GM12864 (cell line): ENCODE measurements at places on chromosomes 13 and 19.

GRCh38 chr19:7879836-7880235 lies 5.6 kb upstream of the PRR36 start:
- DNase-seq, result no peak

- no peak for DNase-seq
Observed at GRCh38 chr13:112653071-112653470, 36.8 kb upstream of the ATP11A start.

DNA sequence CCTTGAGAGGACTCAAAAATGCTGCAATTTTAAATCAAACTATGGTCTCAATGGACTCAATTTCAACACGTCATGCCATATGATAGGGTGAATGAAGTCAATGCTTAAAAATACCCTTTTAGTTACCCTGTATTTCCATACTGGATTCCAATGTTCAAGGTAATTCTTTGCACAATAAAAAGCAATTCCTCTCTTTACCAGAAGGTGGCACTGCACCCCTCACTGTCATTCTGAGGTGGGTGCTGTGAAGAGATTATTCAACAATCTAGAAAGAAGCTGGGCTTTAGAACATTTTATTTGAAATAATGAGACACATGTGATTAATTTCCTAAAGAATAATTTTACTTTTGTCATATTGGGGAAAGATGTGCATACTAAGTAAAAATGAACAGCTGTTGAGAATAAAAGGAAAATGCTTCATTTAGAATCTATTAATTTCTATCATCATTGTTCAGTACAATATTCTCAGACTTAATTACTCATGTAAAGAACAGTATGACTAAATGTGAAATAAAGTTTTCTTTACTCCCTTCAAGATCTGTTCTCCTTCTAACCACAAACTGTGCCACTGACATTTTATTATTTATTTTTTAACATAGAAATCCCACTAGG lies 789.1 kb downstream of the GPC5 start:
- no peak for DNase-seq

DNA sequence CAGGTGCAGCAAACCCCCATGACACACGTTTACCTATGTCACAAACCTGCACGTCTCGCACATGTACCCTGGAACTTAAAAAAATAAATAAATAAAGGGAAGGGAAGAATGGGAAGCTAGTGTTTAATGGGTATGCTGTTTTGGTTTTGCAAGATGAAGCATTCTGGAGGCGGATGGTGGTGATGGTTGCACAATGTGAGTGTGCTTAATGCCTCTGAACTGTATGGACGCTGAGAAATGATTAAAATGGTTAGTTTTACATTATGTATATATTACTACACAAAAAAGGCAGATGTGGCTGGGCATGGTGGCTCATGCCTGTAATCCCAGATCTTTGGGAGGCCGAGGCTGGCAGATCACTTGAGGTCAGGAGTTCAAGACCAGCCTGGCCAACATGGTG lies 17.8 kb downstream of the NFILZ start:
- no peak for DNase-seq

DNA sequence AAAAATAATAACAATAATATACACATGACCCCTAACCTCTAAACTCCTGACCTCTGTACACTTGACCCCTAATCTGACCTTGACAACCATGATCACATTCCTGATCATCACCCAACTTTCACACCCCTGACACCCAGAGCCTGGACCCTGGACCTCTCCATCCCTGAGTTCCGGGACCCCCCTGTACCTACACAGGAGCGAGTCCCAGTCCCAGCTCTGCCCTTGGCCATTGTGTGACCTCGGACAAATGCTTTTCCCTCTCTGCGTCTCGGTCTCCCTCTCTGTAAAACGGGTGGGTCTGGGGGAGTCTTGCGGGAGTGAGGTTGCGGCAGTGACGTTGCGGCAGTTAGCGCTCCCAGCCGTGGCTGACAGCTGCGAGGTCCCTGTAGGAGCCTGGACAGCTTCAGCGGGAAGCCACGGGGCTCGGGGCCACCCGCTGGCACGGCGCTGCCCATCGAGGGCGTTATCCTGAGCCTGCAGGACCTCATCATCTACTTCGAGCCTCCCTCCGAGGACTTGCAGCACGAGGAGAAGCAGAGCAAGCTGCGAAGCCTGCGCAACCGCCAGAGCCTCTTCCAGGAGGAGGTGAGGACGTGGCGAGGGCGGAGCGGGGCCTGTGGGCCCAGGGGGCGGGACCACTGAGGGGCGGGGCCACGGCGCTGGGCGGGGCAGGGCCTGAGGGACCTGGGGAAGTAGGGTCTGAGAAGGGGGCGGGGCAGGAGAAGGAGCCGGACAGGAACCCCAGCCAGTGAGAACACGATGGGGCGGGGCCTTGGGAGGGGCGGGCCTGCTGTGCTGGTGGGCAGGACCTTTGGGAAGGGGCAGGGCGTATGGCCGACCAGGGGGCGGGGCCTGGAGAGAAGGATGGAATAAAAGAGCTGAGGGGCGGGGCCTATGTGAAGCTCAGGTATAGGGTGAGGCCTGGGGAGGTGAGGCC lies 19.2 kb downstream of the RYR1 start:
- no peak for DNase-seq

GRCh38 chr19:30034321-30034720 lies 92.3 kb downstream of the URI1 start:
- DNase-seq, result no peak

DNA sequence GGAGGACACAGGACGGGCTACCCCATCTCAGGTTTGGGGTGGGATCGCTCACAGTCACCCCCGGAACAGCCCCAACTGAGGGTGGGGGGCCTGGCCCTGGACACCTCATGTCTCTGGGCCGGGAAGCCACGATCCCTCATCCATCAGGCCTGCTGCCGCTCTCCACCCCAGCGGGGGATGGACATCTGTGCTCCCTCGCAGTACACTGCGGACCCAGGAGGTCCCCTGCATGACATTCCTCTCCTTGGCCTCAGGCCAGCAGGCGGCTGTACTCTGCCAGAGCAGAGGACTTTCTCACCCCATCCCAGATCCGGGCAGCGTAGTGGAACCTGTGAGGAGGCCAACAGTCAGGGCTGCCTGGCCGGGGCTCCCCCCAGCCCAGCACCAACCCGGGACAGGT lies 15.5 kb downstream of the IRGC start:
- no peak for DNase-seq

GRCh38 chr13:31200637-31200971 lies 829 bp downstream of the B3GLCT start:
- no peak for DNase-seq

DNA sequence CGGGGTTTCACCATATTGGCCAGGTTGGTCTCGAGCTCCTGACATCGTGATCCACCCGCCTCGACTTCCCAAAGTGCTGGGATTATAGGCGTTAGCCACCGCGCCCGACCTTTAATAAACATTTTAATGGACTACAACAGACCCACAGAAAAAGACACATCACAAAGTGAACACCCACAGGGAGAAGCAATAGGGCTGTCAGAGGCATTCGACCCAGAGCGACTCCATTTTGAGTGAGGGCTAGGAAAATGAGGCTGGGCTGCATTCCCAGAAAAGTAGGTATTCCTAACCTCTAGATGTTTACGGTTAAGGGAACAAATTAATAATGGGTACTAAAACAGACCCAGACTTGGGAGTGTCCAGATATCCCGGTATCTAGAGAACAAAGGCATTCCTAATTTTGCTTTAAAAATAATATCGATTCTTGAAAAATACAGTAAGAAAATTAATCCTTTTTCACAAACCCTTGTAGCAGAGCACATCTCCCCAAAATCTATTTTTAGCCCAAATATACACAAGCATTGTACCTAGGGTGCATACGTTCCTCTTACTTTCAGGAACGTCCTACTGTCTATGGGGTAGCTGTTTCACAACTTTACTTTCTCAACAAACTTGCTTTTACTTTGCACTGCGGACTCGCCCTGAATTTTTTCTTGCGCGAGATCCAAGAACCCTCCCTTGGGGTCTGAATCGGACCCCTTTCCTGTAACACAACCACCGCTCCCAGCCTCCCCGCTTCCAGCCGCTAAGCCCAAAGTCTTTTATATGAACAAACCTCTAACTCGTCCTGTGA lies 811 bp upstream of the ZNF8 start:
- no peak for DNase-seq

GRCh38 chr13:112839356-112840105 lies 129.5 kb upstream of the MCF2L start:
- no peak for DNase-seq

- no peak for DNase-seq
Observed at GRCh38 chr19:21482863-21483276, 22.5 kb upstream of the ZNF429 start.

DNA sequence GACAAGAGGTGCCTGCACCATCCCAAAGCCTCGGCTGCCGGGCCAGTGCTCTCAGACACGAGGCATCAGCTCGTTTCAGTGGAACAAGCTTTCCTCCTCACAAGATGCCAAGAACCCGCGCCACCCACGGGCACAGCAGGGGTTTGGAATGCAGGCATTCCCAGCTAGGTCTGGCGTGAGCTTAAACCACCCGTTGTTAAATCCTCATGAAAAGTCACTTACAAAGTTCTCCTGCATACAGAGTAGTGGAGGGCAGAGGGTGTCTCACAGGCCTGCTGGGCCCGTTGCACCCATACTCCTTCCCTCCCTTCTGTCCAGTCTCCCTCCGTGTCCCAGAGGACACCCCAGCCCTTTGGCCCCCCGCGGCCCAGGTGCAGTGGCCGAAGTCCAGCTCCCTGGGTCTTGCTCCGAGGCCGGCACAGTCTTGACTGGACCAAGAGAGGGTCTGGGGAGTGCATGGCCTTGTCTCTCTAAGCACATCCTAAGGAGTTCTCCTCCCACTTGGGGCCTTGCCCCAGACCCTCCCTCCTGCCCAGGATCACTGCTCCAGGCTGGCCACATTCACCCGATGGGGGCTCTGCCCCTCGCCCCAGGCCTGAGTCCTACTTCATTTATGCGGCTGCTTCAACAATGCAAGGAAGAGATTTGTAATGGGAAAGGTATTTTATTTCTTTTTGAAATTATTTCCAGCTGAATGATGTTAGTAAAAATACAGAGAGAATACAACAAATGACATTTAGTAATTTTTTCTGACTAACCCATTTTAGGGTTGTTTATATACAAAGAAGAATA lies 35.2 kb upstream of the GRTP1 start:
- DNase-seq, result no peak

GRCh38 chr13:60494296-60494695 lies 97.3 kb downstream of the TDRD3 start:
- DNase-seq, result no peak

DNA sequence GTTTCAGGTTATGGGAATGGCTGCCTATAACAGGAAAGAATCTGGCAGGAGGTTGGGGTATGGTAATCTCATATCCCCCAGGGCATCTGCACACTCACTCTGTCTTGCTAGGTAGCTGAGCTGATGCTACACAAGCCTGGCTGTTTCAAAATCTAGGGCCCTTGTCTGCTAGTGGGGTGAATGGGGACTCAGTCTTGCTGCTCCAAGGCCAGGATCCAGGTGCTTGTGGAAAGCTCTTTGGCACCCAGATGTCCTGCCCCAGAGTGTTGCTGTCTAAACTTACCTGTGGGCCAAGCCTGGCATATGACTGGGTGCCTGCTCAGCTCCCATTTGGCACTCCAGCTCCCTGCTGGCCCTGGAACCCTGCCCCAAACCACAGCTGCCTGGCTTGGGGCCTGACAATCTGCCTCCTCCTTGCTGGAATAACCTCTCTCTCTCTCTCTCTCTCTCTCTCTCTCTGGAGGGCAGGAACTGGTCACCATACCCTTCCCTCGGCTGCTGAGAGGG lies 158.1 kb upstream of the TSC22D1 start:
- no peak for DNase-seq

- no peak for DNase-seq
Observed at GRCh38 chr13:86813198-86813597, 858.0 kb upstream of the SLITRK5 start.

DNA sequence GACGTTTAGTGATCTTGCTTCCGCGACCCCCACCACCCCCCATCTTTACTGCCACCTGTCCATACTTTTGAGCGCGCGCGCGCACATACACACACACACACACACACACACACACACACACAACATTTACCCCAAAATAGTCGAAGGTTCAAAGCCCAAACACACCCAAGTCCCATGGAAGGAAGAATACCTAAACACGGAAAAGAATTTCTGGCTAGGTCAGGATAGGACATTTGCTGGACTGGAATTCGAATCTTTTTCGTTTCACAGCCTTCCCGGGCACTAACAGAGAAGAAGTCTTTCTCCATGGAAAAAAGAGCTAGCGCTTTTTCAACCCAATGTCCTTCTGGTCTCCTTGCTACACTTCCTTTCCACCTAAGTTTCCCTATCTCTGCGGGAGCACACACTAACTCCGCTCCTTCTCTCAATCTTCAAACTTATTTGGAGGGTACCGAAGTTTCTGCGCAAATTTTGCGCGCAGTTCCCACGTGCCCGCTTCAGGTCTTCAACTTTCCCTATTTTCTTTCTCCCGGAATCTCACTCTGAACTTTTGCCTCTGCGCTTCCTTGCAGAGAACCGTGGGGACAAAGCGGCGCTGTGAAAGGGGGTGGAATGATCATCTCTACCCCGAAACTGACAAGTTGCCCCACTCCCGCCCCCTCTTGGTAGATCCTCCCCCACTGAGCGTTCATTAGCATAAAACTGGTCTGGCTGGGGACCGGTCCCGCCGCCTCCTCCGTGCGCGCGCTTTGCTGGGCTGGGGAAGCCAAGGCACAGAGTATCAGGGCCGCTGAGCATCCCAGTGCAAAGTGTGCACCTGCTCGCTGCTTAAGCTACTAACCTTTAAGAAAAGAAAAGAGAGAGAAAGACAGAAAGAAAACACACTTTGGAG lies 2.7 kb downstream of the DACH1 start:
- no peak for DNase-seq

GRCh38 chr13:32501064-32501463 lies 37.5 kb downstream of the N4BP2L2 start:
- no peak for DNase-seq

- no peak for DNase-seq
Observed at GRCh38 chr19:53809518-53810186, 14.5 kb downstream of the NLRP12 start.

- DNase-seq, result no peak
Observed at GRCh38 chr13:94726425-94726824, 14.1 kb upstream of the SOX21 start.

- DNase-seq, result no peak
Observed at GRCh38 chr13:28582225-28582891, 76.6 kb upstream of the POMP start.

DNA sequence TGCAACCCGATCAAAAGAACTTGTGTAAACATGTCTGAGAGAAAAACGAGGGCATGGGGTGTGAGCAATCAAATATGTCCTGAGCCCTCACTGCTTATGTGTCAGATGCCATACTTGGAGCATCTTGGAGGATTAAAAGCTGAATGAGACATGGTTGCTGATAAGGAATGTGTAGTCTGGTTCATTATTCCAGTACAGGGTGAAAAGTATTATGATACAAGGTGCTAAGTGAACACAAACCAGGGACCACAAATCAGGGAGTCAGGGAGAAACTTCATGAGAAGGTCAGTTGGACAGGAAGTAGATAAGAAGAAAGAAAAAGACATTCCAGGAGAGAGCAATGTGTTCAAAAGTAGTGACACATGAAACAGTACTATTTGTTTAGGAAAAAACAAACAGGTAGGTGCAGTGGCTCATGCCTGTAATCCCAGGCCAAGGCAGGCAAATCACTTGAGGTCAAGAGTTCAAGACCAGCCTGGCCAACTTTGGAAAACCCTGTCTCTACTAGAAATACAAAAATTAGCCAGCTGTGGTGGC lies 2.0 kb upstream of the RCBTB1 start:
- DNase-seq, result no peak

- DNase-seq, result no peak
Observed at GRCh38 chr13:74930402-74931165, 551.4 kb downstream of the TBC1D4 start.

- DNase-seq, result no peak
Observed at GRCh38 chr13:49840266-49840665, 47.8 kb upstream of the KPNA3 start.
